ENCODE measurements at places on chromosomes 3 and 15.

- DNase-seq: no peak
Observed at GRCh38 chr3:107001635-107002034, 375.6 kb upstream of the CCDC54 start.

GRCh38 chr3:40725031-40725430 is 200.3 kb downstream of the ZNF621 start:
- DNase-seq: no peak

GRCh38 chr3:63968612-63969350 is 54.5 kb downstream of the PSMD6 start:
- DNase-seq: no peak

DNA sequence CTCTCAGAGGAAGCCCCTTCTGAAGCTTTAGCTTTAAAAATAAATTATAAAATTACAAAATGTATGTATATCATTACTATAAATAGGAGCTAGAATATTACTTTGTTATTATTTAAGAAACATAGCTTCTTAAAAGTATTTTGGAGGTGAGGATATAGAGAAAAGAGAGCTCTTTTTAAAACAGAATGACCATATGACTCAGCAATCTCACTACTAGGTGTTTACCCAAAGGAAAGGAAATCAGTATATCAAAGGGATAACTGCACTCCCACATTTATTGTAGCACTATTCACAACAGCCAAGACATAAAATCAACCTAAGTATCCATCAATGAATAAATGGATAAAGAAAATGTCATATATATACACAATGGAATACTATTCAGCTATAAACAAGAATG is 119.6 kb downstream of the DMXL2 start:
- DNase-seq: no peak

GRCh38 chr15:98946301-98947255 is 61.0 kb downstream of the PGPEP1L start:
- DNase-seq: no peak

GRCh38 chr3:140258222-140258724 is 323.3 kb downstream of the CLSTN2 start:
- no peak for DNase-seq

Data from epithelial cell of prostate (primary cell).